ENCODE measurements at places on chromosomes 4 and X. TPM values are rescaled to one million over a fixed set of nuclear protein-coding genes. Genes with fewer than 3 reads are reported as not detected.

GRCh38 chr4:115158296-115158695 is 44.9 kb upstream of the NDST4 start:
- DNase-seq = no peak

- DNase-seq = no peak
Measured at GRCh38 chr4:140469791-140470733, 28.0 kb downstream of the MGAT4D start.

The TMSB15A gene
- total RNA-seq = 2.8 TPM

The FRG1 gene
- total RNA-seq = 46.0 TPM

- DNase-seq = no peak
Measured at GRCh38 chrX:112820364-112821268, 20.0 kb downstream of the AMOT start.

DNA sequence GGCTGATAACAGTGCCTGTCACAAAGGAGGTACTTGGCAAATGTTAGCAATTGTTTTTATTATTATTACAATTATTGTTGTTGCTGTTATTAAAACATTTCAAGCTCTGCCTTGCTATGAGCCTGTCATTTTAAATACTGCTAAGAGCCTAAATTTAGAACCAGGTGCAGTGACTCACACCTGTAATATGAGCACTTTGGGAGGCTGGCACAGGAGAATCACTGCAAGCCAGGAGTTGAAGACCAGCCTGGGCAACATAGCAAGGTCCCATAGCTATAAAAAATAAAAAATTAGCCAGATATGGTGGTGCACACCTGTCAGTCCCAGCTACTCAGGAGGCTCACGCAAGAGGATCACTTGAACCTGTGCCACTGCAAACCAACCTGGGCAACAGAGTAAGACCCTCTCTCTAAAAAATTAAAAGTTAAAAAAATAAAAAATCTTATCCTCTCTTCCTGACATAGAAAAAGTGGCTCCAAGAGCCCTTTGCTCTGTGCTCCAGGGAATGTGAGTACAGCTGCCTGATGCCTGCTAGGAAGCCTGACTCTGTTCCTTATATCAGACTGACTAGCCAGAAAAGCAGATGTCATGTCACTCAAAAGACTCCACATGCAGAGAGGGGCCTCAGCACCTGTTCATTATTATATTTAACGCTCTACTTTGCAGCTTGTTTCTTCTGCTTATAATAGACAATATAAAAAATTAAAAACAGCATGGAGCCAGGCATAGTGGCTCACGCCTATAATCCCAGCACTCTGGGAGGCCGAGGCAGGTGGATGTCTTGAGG is 234.0 kb downstream of the OPHN1 start:
- no peak for DNase-seq

- DNase-seq = no peak
Measured at GRCh38 chr4:2888886-2889285, 45.2 kb downstream of the ADD1 start.

DNA sequence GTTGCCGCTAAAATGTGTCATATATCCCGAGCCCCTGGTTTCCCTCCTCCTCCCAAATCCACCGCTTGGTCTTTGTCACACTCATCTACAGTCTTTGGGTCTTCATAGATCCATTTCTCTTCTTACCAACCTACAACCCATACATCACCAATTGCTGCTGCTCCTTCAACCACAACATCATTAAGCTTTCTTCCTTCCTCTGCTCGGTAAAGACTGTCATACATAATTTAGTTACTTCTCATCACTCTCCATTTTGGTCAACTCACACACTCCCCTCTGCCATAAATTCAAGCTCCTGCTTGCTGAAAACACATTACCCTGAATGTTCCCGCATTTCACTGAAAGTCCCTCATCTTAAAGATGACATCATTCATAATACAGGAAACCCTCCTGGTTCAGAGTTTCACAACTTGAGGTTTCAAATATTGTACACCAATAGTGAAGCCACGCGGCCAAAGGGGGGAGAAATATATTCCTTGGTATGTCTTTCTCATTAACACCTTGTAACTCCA is 1.7 kb upstream of the DCTD start:
- no peak for DNase-seq

DNA sequence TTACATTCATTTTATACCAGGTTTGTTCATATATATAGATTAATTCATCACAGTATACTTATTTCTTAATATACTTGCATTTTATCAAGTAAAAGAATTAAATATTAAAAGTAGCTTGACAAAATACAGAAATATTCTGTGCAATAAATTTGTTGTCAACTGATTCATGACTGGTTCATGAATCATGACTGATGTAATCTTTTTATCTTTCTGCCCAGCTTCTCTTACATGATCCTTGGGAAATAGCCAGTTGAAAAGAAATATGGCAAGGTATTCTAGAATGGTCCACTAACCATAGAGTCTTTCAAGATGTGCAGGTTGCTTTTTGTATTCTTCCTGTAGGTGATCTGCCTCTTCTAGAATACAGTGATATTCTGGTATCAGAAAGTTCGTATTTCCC is 4.2 kb upstream of the CCNA2 start:
- peak; percentile 42 for DNase-seq

The ARHGEF38 gene
- not detected for total RNA-seq

GRCh38 chrX:20433388-20433775 is 166.7 kb upstream of the RPS6KA3 start:
- DNase-seq = no peak

- no peak for DNase-seq
Measured at GRCh38 chrX:16427668-16428067, 222.3 kb upstream of the S100G start.

The RAB9B gene
- 0.68 TPM for total RNA-seq

The CC2D2A gene
- total RNA-seq = 15.3 TPM
